Suprapubic skin (tissue), 4 donors: ENCODE measurements at places on chromosomes 4 and X. TPM values are rescaled to one million over a fixed set of nuclear protein-coding genes. Genes with fewer than 3 reads are reported as not detected.

DDX53 gene
- not detected for total RNA-seq

TRIM75 gene
- total RNA-seq, result not detected

HMX1 gene
- not detected for total RNA-seq

SULT1B1 gene
- 0.23 TPM for total RNA-seq

HEPH gene
- 9.3 TPM for total RNA-seq

C4orf50 gene
- total RNA-seq, result not detected

PRDM5 gene
- 4.5 TPM for total RNA-seq

TEX13D gene
- not detected for total RNA-seq

FHL1 gene
- total RNA-seq, result 64.8 TPM
